ENCODE measurements at places on chromosomes 3 and 15.

GRCh38 chr3:127951276-127951675 lies 36.2 kb downstream of the KBTBD12 start:
- DNase-seq: no peak

GRCh38 chr3:46065294-46065705 lies 38.0 kb upstream of the XCR1 start:
- peak; percentile 77 for DNase-seq

DNA sequence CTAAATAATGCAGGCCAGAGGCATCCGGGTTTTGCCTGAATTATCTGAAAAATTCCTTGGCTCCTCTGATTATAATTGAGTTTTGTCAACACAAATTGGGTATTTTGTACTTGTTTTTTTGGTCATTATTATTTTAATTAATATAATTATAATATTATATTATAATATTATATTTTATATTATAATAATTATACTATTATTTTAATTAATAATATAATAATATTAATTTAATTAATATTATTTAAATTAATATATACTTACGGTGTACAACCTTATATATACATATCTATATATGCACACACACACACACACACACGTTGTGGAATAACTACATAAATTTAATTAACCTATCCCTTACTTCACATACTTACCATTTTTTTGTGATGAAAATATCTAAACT lies 73.5 kb downstream of the RYR3 start:
- no peak for DNase-seq

- DNase-seq: no peak
Observed at GRCh38 chr3:153357436-153357835, 195.4 kb downstream of the RAP2B start.

GRCh38 chr3:41102053-41102556 lies 97.2 kb upstream of the CTNNB1 start:
- DNase-seq: no peak

DNA sequence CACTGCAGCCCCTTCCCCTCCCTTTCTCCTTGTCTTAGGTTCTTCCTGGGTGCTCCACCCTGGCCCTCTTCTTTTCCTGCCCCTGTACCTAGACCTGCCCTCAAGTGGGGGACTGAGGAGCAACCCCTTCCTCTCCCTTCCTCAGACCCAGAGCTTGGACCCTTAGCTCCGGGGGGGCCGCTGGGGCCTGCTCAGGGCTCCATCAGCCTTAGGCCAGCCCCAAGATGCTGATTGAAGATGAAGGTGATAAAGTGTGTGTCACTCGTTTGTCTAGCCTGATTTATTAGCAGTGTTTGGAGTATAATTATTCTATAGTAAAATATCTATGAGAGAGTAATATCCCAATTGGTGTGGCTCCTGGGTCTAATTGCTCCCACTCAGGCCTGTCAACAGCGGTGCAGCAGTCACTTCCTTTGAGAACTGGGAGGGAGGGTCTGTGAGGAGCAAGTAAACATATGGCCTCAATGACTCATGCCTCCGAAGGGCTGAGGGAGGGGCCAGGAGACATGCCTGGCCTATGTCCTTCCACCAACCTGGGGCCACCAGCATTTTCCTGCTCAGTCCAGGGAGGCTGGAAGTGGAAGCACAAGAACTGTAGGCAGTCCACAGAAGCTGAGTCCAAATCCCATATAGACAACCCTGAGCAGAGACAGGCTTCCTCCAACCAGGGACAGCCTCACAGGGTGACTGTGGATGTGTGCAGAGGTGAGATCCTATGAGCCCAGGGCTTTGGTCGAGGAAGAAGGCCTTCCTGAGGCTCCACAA lies 123.2 kb downstream of the DNAJB8 start:
- no peak for DNase-seq

- DNase-seq: no peak
Observed at GRCh38 chr15:65249641-65250040, 37.0 kb downstream of the PARP16 start.

DNA sequence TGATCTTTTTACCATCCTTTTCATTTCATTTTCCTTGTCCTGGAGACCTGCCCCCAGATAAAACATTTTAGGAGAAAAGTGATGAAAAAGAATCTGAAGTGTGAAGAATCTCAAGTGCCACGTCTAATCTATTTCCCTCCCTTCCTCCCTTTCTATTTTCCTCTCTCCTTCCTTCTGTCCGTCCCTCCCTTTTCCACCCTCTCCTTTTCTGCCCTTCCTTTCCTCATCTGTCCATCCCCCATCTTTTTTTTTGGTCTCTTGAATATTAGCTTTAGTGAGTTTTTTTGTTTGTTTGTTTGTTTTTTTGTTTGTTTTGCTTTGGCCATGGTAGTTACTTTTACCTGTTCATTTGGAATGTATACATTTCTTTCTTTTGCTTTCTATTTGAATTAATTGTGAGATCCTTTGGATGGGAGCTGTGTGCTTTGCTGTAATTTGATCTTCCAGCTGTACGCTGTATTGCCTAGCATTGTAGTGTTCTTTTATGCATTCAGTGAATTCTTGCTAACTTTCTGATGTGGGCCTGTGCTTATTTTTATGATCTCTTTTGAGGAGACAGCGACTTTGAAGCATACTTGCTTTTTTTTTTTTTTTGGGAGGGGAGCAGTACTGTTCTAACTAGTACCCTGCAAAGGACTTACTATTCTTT lies 19.2 kb downstream of the CDIN1 start:
- DNase-seq: no peak

- DNase-seq: no peak
Observed at GRCh38 chr15:87633525-87633924, 623.0 kb downstream of the NTRK3 start.

DNA sequence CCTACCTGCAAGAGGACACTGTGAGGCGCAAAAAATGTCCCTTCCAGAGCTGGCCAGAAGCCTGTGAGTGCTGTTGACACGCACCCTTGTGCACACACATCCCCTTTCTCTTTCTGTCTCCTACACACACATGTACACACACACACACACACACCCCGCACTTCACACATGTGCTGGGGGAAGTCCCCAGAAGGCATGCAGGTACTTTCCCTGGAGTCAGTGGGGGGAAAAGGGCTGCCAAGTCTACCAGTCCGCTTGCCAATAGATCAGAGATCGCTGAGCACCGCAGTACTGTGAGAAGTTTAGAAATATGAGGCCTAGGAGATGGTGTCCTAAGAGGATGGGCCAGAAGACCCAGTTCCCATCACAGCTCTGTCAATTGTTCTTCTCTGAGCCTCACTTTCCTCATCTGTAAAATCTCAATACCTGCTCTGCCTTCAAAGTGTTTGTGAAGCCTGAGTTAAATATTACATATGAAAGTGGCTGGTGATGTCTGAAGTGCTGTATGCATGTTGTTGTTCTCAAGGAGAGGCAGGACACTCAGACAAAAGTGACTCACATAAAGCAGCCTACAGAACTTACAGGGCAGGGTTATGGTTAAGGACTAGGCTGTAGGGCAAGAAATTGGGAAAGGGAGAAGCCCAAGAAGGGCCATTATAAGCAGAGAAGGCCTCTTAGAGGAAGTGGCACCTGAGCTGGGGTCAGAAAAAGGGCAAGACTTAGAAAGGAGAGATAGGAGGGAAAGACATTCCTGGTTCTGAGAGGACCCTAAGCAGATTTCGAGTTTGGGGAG lies 6.8 kb downstream of the IL17RE start:
- DNase-seq: no peak

- DNase-seq: no peak
Observed at GRCh38 chr3:142468456-142468855, 20.6 kb upstream of the XRN1 start.

- no peak for DNase-seq
Observed at GRCh38 chr15:67201136-67201535, 53.3 kb downstream of the AAGAB start.

DNA sequence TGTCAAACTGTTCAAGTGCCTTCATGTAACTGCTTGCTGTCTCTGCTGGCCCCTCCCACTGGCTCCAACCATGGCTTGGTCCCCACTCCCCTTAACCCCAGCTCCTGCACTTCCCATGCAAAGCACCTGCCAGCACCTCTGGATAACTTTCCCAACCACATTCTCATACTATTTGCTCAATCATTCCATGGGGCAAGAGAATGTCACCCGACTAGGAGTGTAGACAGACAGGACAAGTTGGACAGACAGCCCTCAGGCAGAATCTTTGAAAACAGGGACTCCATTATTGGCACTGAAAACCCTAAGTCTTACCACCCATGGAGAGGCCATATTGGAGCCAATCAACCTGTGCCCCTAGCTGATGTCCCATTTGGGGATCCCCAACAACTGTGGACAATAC lies 246.5 kb downstream of the RPLP1 start:
- DNase-seq: no peak

- DNase-seq: no peak
Observed at GRCh38 chr3:180409883-180410282, 192.1 kb upstream of the TTC14 start.

DNA sequence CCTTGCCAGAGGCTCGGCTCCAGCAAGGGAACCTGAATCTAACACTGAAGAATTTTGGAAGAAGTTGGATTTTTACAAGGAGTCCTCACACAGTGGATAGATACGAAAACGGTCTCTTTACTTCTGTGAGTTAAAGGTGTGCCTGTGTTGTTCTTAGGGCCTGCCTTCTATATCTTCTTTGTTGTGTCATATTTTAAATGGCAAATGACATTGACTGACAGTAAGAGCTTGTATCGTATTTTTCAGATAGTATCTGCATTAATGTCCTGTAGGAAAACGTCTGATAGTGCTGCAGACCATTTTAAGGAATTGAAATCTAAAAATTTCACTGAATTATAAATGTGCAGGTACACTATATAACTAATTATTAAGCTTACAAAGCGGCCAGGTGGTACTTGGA lies 56.3 kb downstream of the PTPRG start:
- DNase-seq: no peak

GRCh38 chr15:38975282-38975990 lies 410.8 kb upstream of the RASGRP1 start:
- DNase-seq: no peak

GRCh38 chr3:147369231-147369630 lies 37.1 kb downstream of the ZIC4 start:
- no peak for DNase-seq

GRCh38 chr3:27392950-27393679 lies 23.9 kb upstream of the NEK10 start:
- DNase-seq: no peak

DNA sequence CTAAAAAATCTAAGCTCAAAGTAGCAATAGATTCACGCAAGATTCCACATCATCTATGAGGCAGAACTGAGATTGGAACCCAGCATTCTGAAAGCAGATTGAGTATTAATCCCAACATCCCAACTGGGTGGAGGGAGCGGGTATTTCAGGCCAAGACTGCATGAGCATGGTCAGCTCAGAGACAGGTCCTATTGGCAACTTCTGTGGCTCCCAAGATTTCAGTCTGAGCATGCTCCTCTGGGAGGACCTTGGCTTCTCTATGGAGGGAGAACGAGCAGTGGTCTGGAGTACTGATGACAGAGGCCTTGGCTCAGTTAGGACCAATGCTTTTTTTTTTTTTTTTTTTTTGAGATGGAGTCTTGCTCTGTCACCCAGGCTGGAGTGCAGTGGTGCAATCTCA lies 4.0 kb upstream of the ITGA11 start:
- no peak for DNase-seq

- no peak for DNase-seq
Observed at GRCh38 chr3:49799761-49800160, at the start of gene CDHR4. Gene CDHR4 (minus strand): TSS chr3:49799873. CDS start chr3:49799812, 61 bp downstream.

GRCh38 chr3:190968616-190969015 lies 106.1 kb upstream of the GMNC start:
- DNase-seq: no peak

DNA sequence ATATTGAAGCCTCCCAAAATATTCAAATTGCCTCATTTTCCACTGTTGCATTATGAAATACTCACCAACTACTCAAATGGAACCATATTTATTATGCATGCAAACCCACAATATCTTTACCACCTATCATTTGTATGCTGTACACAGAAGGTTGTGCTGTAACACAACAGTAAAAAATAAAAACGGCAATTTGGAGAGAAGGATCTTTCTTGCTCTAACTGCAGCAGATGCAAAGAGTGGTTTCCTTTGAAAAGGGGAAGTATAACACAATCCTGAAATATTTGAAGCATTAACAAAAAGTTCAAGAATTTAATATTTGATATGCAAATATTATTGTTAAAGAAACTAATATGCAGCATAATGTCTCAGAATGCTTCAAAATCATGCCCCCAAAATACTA lies 244.5 kb upstream of the SUCLG2 start:
- DNase-seq: no peak

DNA sequence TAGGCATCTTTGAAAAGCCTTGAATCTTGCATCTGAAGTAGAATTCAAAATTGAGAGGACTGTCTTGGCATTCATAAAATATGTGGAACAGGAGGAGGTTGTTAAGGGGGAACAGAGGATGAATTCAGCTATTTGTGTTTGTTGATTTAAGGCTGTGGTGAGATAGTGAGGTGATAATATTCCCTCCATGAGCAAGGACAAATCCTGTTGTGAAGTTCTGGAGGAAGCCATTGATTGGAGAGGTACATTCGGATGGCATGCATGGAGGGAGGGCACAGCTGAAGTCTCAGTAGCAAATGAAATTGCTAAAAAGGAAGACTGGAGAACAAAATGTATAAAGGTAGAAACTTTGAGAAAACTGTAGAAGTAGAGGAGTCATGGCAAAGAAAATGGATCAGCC lies 443.8 kb downstream of the NLGN1 start:
- no peak for DNase-seq

- no peak for DNase-seq
Observed at GRCh38 chr3:50978991-50979667, 304.4 kb downstream of the DOCK3 start.

- no peak for DNase-seq
Observed at GRCh38 chr15:35690698-35691116, 144.7 kb upstream of the DPH6 start.

DNA sequence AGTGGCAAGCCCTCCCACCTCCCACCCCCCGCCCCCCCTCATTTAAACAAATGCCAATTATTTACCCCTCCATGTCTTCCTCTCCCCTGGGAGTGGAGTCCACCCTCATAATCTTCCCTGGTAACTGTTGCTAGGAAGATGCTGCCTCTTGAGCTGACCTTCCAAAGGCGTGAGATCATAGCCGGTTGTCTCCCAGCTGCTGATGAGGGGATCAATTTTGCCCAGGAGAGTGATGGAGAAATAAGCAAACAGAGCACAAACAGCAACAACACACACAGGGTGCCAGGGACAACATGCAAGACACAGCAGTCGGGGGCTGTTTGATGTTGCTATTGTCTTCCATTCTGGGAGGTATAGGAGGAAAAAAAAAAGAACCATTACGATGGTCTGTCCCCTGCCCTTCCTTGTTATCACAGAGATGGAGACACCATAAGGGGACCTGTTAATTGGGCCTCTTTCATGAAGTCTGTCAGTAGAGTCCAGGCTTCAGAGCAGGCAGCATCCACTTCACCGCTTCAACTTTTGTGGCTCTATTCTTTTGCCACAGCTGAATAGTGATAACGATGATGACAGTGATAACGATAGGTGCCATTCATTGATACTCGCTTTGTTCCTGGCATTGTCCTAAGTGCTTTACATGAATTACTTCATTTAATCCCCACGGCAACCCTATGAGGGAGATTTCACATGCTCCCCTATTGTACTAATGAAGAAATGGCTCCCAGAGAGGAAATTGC lies 76.9 kb upstream of the RGMA start:
- no peak for DNase-seq

GRCh38 chr15:31341071-31341470 lies 14.4 kb downstream of the KLF13 start:
- no peak for DNase-seq

All from activated CD8-positive, alpha-beta memory T cell treated with anti-CD3 and anti-CD28 coated beads for 1 hour (primary cell).